ENCODE measurements at places on chromosomes 6 and 20.

- no peak for DNase-seq
Observed at GRCh38 chr6:74764486-74764885, 441.4 kb downstream of the COL12A1 start.

DNA sequence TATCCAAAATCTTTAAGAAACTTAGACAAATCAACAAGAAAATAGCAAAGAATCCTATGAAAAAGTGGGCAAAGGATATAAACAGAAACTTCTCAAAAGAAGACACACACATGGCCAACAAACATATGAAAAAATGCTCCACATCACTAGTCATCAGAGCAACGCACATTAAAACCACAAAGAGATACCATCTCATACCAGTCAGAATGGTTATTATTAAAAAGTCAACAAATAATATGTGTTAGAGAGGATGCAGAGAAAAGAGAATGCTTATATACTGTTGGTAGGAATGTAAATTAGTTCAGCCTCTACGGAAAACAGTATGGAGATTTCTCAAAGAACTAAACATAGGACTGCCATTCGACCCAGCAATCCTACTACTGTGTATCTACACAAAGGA, 212.0 kb upstream of the DTNBP1 start:
- no peak for DNase-seq

GRCh38 chr20:58719971-58720371, 27.4 kb downstream of the NPEPL1 start:
- no peak for DNase-seq

GRCh38 chr6:42898891-42899361, 16.9 kb upstream of the PTCRA start:
- DNase-seq = no peak

- no peak for DNase-seq
Observed at GRCh38 chr6:111555036-111555435, 50.6 kb downstream of the TRAF3IP2 start.
